ENCODE measurements at places on chromosomes 7 and 10.
A peak's percentile ranks its signal among the peaks of the same experiment; 100 is the strongest.

- peak; percentile 50 for DNase-seq
These were observed 9.6 kb downstream of the UBTD1 start for GRCh38 chr10:97508342-97508741.

GRCh38 chr7:82110146-82110840, 333.3 kb downstream of the CACNA2D1 start:
- DNase-seq = no peak

DNA sequence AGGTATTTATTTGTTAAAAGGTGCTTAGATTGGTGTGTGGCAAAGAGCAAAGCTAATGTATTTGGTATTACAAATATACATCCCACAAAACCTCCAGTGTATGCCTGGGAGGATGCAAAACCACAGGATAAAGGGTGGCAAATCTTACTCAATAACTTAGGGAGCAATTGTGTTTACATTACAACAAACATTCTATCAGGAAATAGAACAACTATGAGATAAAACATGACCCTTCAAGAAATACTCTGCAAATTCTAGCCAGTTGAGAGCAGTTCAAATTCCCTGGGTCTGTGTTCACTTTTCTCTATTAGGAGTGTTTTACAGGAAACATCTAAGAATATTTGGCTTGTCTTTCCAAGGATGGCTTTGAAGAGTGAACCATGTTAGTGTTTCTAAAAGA, 64.9 kb downstream of the CUL1 start:
- DNase-seq = no peak

DNA sequence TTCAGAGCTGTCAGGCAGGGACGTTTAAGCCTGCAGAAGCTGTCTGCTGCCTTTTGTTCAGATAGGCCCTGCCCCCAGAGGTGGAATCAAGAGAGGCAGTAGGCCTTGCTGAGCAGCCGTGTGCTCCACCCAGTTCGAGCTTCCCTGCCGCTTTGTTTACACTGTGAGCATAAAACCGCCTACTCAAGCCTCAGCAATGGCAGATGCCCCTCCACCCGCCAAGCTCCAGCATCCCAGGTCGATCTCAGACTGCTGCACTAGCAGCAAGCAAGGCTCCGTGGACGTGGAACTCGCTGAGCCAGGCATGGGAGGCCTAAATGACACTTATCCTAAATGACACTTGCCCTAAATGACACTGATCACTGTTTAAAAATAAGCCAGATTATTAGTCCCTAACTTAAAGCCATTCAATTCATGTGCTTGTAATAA, 6.8 kb upstream of the ASB15 start:
- no peak for DNase-seq

DNA sequence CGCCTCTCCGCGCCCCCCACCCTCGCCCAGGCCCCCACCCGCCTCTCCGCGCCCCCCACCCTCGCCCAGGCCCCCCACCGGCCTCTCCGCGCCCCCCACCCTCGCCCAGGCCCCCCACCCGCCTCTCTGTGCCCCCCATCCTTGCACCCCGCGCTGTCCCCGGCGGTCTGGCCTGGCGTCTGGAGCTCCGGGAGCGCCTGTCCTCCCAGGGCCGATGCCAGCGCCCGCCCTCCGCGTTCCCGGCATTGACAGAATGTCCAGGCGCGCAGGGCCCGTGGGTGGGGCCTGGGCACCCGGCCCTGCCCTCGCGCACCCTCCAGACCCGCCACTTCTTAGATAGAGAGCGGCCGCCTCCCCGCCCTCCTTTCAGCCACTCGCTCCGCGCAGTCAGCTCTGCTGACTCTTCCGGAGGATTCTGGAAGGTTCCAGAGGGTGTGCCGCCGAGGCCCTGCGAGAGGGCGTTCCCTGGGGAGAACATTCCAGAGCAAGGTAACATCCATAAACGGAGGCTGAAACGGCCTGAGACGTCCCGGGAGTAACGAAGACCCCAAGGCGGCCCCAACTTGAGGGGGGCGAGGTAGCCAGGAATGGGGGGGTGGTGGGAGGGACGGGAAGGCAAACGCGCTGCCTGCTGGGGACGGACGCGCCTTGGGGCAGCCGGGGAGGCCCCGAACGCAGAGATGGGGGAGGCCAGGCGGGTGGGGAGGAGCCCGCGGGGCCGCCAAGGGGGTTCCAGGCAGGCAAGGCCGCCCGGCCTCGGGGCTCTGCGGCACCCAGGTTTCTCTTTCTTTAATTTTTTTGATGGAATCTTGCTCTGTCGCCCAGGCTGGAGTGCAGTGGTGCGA, 117.8 kb downstream of the DYNC2I1 start:
- DNase-seq = no peak

- no peak for DNase-seq
These were observed 2.1 kb downstream of the PAXIP1 start for GRCh38 chr7:155000795-155001194.

All from fibroblast of skin of right biceps (primary cell).